ENCODE measurements at places on chromosomes 5 and 9.

DNA sequence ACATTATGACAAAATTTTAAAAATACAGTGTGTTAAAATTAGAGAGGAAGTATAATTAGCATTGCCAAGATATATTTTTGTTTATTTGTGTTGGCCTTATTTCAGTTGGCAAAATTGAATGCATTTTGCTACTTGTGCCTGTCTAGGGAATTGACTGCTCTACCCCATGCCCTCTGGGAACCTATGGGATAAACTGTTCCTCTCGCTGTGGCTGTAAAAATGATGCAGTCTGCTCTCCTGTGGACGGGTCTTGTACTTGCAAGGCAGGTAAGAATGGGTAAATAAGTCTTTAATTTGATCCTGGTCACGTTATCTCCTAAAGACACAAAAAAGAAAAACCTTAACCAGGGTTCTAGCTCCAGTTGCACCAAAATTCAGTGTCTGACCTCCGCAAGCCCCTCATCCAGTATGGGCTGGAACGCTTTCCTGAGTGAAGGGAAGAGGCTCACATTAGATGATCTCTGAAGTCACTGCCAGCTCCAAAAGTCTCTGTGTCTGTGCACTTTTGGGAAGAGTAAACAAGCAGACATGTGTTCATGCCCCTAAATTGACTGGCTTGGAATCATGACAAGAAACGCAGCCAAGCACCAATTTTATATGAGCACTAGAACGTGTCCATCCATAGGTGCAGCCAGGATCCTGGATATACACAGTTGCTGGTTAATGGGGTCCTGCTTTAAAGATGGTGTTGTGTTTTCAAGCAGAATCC lies 98.3 kb upstream of the PRRC1 start:
- DNase-seq: no peak

DNA sequence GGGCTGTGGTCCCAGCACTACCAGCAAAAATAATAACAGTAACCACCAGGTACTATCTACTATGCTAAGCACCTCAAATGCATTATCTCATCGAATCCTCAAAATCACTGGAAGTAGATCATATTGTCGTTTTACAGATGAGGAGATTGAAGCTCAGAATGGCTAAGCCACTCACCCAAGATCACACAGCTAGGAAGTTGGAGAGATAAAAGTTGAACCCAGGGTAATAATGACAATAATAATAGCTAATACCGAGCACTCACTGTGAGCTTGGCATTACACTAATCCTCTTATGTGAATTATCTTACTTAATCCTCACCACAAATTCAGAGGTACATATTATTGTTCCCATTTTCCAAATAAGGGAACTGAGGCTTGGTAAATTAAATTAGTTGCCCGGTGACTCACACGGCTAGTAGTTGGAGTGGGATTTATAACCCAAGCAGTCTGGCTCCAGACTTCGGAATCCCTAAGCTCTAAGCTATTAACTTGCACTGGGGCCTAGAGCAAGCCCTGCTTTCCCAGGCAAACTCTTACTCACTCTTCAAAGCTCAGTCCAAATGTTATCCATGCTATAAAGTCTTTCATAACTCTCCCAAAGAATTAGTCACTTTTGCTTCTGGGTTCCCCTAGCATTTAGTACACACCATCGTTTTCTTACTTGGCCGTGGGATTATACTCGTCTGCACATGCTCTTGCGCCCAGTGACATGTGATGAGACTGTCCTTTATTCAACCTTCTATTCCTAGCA lies 3.8 kb downstream of the ARSI start:
- no peak for DNase-seq

- no peak for DNase-seq
These were observed 499.5 kb upstream of the BRINP1 start for GRCh38 chr9:119868694-119869093.

GRCh38 chr9:125948887-125949596 lies 201.9 kb downstream of the PBX3 start:
- no peak for DNase-seq

DNA sequence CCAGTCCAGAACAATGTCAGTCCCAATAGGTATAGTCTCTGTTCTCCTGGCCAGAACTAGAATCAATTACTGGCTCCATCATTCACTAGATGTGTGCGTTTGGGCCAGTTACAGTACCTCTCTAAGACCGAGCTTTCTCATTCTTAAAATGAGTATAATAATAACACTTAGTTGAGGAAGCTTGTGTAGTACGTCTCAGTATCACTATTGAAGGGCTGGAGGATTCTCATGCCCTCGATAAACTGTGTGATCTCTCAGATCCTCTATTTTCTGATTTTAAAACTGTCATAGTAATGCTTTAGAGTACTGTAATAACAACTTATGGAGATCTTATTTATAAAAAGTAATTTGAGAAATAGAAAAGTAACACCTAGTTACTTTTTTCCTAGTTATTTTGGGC lies 50.7 kb downstream of the CDKN2A start:
- DNase-seq: no peak

DNA sequence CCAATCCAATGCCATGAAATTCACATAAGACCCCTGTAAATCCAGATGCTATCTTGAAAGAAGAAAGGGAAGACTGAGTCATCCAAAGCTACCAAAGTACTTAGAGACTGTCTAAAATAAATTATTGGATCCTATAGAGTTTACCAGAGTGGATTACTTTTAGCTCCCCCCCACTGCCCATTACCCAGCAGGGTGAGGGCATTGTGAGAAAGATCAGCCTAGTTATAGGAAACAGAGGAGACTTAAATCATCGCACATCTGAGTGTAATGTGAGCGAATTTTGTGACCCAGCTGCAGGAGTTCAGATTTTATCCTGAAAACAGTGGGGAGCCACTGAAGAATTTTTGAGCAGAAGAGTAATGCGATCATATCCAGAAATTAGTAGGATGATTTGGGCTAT lies 1.6 kb upstream of the ENHO start:
- DNase-seq: no peak
